ENCODE measurements at places on chromosomes 1 and 21.

DNA sequence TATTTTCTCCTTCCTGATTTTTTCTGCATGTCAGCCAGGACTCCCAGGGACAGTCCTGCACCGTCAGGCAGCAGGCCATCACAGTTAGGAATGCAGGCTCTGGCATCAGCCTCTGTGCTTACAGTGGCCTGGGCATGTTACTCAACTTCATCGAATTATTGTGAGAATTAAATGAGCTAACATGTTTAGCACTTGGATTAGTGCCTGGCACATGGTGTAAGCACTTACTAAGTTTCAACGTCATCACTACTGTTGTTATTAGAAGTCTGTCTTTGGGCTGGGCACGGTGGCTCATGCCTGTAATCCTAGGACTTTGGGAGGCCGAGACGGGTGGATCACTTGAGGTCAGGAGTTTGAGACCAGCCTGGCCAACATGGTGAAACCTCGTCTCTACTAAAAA is 45.1 kb downstream of the SCCPDH start:
- no peak for DNase-seq

DNA sequence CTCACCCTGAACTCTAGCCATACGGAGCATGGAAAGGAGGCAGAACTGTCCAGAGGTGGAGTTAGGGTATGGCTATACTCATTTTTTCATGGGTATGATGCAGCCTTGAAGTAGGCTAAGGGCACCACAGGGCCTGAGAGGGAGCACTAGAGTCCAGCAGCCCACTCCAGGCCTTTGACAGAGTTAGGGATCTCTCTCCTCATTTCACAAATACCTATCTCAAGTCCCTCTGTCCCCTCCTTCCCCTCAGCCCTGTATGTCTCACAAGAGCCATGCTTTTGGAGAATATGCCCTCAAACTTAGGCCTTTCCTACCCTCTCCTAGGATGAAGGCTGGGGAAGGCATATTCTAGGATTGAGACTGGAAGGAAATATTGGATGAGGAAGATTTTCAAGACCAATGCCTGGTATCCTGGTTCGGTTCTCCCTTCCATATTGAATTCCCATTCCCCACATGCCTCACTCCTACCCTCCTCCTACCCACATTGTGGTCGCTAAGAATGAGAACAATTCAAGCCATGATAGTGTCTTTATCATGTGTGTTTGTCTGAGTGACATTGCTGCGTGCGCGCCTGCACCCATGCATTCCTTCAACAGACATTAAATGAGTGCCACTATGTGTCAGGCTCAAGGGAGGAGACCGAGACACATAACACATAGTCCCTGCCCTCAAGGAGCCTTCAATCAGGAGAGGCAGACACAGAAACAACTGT is 2.6 kb upstream of the NECTIN4 start:
- DNase-seq = no peak

GRCh38 chr1:67307251-67308060 is at the start of gene IL12RB2:
IL12RB2 (plus strand) TSS chr1:67307873; CDS start chr1:67320369, 12,496 bp downstream.
- DNase-seq = peak; percentile 68

DNA sequence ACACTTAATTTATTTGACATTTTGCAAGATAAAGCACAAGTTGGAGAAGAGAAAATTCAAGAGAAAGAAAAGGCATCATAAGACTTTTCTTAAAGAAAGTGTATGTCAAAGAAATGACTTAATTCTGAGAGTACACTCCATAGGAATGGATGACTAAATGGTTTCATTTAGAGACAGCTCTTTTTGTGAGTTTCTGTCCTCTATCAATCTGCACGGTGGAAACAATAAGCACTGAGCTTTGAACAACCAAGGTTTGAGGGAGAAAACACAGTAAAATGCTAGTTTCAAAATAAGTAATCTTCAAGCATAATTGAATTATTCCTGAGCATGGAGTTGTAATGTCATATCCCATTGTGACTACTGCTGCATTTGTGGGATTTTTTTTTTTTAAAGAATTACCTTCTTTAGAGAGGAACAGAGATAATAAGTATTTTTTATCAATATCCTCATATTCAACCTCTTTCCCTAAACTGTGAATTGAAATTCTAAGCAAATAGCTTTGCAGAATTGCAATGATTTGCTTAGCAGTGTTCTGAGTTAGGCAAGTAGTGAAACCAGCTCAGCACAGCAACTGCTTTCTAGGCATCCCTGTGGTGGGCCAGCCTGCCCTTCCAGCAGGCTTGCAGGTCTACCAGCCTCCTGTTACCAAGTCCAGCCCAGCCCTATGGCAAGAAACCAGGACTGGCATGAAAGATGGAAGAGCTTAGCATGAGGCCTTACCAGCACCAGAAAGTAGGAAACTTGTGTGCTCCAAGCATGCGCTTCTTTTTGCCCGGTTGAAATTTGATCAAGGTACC is 38.2 kb downstream of the KCNJ6 start:
- no peak for DNase-seq

GRCh38 chr1:225860107-225860506 is 22.1 kb downstream of the TMEM63A start:
- no peak for DNase-seq
